NAMALWA (cell line): ENCODE measurements at places on chromosomes 11 and 22.

GRCh38 chr11:15073361-15074205 is at the start of gene CALCB:
CALCB (plus strand) TSS chr11:15073593; CDS start chr11:15074719, 1,126 bp downstream.
- no peak for DNase-seq

GRCh38 chr11:70244698-70245097 is 25.8 kb upstream of the PPFIA1 start:
- no peak for DNase-seq

DNA sequence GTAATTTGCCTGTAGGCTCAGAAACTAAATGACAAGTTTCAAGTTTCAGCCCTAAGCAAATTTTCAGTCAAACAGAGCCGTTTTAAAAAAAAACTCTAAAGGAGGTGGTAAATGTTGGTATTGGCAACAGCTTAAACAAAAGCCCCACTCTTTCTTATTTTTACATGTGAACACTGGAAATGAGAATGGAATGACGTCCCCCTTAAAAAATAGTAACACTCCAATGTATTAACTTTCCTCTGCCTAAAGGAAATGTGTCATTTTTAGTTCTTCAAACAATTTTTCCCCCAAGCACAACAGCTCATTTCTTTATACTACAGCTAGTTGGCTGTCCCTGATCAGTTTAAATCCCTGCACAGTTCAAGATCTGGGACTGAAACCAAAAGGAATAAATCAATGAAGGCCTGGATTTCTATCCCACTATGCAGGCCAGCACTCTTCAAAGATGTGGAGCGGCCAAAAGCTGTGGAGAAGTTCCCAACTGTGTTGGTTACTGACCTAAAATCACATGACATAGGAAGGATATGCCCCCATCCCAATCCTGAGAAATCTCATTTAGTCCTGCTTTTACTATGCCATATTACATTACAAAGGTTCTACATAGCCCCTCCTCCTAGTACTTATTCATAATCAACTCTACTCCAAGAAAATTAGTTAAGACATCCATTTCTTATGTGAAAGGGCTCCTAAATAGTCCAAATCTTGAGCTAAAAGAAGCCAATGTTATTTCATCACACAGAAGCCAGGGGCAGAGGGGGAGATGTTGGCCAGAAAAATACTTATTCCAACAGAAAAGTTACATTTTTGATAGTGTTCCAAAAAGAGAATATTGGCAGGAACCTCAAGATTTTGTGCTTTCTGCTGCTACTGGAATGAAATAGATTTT is 95.9 kb downstream of the CADM1 start:
- no peak for DNase-seq

DNA sequence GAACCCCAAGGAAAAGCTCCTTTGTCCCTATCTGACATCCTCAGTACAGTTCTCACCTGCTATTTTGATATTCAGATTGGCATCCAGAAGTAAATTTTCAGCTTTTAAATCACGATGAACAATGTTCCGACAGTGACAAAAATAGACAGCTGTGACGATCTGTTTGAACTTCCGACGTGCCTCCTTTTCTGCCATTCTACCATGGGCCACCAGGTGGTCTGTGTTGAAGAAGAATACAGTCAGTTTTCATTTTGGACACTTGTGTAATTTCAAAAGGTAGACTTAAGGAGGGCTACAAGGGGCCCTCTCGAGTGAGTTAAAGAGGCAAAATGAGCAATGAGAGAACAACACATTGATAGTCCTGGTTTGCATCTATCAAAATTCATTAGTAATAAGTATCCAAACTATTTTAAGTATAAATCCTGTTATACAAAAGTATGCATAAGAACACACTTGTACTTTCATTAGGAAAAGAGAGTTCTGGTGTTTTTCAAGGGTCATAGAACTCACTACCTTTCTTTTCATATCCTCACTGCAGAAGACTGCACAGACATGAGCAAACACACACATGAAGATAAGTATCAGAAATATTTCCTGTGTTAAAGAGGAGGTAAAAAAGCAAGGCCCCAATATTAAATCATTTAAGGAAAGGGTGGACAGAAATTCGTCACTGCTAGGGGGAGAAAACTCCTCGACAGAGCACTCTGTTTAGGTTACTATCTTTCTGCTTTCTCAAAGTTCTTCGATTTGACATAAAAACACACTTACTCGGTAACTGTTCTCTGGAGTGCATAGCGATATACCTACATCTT is 89.9 kb upstream of the APOA1 start:
- DNase-seq, result peak; percentile 92

DNA sequence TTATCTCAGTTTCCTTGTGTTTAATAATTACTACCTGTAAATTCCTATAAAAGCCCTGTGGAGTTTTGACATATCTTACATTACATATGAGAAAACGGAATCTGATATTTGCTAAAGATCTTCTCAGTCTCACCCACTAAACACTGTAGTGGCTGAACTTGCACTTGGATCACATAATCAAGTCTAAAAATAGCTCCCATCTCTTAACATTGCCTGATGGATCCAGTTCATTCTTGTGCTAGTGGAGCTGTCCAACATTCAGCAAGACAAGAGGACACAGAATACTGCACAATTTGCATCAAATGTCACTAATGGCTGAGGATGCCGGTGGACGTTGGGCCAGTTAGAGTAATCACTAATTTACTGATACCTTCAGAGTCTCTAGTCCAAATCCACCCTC is 569.9 kb upstream of the ANO5 start:
- no peak for DNase-seq

DNA sequence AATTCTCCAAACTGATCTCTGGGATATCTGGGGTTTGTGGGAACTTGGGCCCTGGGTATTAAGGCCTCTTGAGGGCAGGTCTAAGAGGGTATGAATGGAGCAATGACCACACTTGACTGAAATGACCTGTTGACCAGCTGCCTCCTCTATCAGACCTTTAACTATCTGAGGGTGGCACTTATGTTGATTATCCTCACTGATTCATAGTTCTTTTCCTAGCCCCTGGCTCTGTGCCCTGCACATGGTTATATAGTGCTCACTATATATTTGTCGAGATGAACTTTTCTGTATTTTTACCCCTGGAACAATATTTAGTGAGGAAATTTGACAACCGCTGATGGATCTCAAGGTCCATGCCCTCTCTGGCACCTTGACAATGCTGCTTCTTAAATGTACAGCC is 305.5 kb upstream of the PLET1 start:
- DNase-seq, result no peak

- DNase-seq, result no peak
Measured at GRCh38 chr11:72069787-72070251, 10.5 kb downstream of the NUMA1 start.

- DNase-seq, result peak; percentile 39
Measured at GRCh38 chr22:31753005-31753633, 700 bp upstream of the DEPDC5 start.

DNA sequence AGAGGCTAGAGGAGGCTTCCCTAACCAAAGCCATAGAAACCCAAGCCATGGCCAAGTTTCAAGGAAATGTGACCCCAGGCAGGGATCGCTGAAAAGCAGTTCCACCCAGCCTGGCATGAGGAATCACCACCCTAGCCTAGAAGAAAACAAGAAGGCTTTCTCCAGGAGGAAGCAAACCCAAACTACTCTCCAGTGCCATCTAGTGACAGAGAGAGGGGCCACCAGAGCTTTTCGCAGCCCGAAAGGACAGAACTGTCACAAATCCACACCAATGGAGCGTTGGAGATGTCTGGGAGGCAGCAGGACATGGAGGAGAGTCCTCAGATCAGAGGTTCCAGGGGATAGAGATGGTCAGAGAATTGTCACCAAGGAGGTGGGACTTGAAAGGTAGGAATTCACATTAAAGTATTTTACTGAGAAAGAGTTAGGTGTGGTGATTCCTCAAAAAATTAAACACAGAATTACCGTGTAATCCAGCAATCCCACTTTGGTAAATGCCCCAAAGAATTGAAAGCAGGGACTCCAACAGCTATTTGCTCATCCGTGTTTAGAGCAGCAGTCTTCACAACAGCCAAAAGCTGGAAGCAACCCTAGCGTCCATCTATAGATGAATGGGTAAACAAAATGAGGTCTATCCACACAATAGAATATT is 67.3 kb upstream of the NUP50 start:
- peak; percentile 69 for DNase-seq

DNA sequence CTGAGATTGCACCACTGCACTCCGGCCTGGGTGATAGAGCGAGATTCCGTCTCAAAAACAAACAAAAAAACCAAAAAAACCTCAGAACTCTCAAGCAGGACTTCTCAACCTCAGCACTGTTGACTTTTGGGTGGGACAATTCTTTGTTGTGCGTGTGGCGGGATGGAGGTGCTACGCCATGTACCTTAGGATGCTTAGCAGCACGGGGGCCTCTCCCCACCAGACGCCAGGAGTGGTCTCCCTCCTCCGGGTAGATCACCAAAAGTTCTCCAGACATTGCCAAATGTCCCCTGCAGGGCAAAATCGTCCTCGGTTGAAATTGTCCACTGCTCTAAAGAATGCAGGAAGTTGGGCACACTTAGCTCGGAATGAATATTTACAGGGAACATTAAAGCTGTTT is 26.9 kb upstream of the ATXN10 start:
- no peak for DNase-seq

GRCh38 chr11:19719960-19720359 is 7.3 kb downstream of the NAV2 start:
- DNase-seq, result no peak

DNA sequence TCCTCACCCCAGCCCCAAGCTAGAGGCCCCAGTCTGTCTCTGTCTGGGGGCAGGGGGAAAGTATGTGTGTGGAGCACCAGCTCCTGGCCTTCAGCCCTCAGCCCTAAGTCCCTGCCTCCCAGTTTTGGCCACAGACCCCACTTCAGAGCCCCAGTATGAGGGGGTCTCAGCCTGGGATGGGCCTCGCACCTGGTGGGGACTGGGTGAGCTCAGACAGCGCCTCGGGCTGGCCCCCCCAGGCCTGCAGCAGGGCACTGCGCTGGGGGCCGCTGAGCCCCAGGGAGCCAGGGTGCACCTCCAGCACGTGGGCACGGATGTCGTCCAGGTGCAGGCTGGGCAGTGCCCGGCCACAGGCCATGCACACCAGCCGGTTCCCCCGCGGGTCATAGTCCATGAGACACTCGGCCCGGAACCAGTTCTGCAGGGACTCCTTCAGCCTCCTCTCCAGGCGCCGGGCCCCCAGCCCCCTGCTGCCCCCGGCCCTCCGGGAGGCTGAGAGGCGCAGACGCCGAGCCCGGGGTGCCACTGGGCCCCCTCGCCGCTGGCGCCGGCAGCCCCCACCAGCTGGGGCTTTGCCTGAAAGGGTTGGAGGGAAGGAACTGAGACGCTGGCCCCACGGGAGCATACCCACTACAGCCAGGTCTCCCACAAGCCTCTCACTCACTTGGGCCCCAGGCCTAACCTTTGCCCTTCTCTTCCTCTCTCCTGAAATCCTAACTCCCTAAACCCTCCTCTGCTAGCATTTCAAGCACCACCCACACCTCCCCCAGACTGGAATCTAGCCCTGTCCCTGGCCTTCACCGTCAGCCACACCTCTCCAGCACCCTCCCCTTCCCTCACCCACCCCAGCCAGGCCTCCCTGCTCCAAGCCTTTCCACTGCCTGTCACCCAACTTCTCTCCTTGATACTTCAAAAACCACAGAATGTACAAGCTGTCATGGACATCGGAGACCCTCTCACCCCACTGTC is 3.6 kb downstream of the ZFTA start:
- DNase-seq, result no peak

- no peak for DNase-seq
Measured at GRCh38 chr11:134503596-134503995, 91.6 kb upstream of the B3GAT1 start.

GRCh38 chr11:66891851-66892660 is 35.2 kb downstream of the LRFN4 start:
- DNase-seq, result no peak

- no peak for DNase-seq
Measured at GRCh38 chr11:114889594-114890011, 211.3 kb downstream of the NXPE2 start.

GRCh38 chr22:23789121-23789520 is 2.4 kb downstream of the SMARCB1 start:
- no peak for DNase-seq

DNA sequence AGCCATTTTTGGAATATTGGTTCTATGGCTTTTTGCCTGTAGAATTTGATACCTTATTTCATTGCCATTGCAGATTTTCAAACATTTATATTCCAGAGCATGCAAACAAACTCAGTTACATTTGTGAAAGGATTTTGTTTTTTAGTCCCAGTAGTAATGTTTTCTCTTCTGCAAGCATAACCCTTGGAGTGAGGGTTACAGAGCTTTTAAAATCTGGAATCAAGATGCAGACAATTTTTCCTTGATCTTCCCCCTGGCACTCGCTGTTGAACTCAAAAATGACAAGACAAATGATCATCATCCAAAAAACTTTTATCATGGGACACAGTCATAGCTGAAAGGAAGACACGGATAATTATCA is 20.8 kb downstream of the BBOX1 start:
- no peak for DNase-seq

- DNase-seq, result no peak
Measured at GRCh38 chr11:106421676-106422292, 344.3 kb downstream of the AASDHPPT start.

DNA sequence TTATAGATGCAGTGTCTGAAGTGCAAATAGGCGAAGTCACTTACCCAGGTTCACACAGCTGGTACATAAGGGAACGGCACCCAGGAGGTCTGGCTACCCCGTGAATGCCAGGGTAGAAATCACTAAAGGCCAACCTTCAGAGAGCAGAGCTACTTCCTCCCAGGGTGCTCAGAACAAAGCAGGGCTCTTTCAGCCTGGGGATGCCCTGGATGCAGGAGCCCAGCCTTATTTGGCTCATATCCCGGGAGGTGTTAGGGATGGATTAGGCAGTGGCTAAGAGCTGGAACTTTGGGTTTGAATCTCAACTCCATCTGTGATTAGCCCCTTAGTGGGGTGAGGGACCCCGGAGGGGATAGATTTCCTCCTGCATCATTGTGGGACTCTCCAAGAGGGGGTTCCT is 33.1 kb upstream of the ASPHD2 start:
- DNase-seq, result no peak

GRCh38 chr11:117606790-117607189 is 190.2 kb downstream of the DSCAML1 start:
- no peak for DNase-seq

GRCh38 chr11:114277637-114278341 is 18.4 kb upstream of the NNMT start:
- DNase-seq, result no peak

GRCh38 chr11:63563201-63564055 is at the start of gene PLAAT2:
PLAAT2 (minus strand) TSS chr11:63563379; CDS start chr11:63563324, 55 bp downstream.
- no peak for DNase-seq

GRCh38 chr11:60809691-60810090 is 24.6 kb downstream of the MS4A10 start:
- DNase-seq, result no peak

DNA sequence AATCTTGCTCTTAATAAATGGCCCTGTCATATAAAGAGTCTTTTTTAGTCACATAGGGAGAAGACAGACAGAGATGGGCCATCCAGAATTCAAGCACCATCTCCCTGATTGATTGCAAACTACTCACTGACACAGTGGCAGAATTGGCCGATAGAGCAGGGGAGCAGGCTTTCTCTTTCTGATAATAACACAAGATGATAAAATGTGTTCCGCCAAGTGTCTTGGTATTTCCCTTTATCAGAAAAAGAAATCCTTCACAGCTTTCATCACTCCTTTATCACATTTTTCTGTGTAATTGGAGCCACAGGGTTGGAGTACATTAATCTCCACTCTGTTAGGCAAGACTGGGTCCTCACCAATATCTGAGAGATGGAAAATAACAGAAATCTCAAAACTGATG is 406.0 kb downstream of the TMEM135 start:
- no peak for DNase-seq
